Stimulated activated CD8-positive, alpha-beta memory T cell treated with anti-CD3 and anti-CD28 coated beads, Interleukin-4, amount 100 ng/mL, for 4 hours (primary cell): ENCODE measurements at places on chromosomes 1 and 21.

DNA sequence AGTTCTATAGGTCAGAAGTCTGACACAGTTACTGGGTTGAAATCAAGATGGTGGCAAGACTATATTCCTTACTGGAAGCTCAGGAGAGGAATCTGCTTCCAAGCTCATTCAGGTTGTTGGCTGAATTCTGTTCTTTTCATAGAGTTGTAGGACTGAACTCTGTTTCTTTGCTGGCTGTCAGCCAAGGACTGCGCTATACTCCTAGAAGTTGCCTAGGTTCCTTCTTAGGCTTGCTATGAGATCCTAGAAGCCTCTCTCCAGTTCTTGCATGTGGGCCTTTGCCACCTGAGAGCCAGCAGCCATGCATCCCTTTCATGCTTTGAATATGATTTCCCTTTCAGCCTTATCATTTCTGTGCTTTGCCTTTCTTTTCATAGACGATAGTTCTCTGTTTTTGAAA lies 176.4 kb downstream of the RPS6KC1 start:
- no peak for DNase-seq

- no peak for DNase-seq
Observed at GRCh38 chr1:231923491-231924041, 297.0 kb downstream of the DISC1 start.

GRCh38 chr1:65949933-65950332 lies 157.2 kb downstream of the PDE4B start:
- DNase-seq: no peak

- DNase-seq: no peak
Observed at GRCh38 chr1:37425221-37425620, 49.2 kb upstream of the ZC3H12A start.

DNA sequence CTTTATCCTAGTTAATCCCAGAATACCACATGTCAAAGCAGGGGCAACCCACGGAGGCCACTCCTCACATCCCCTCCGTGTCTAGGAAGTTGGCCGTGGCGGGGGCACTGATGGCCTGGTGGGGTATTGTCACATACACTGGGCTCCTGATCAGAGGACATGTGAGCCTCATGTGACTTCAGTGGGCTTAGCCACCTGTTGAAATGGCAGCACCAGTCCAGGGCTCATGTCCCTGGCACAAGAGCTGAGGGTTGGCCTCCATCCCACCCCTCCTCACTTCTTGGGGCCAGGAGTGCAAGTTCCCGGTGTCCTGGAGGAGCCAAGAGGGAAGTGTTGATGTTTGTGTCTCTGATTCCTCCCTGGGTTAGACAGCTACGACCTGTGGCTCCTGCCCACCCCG lies 313.4 kb downstream of the CAMTA1 start:
- DNase-seq: no peak

DNA sequence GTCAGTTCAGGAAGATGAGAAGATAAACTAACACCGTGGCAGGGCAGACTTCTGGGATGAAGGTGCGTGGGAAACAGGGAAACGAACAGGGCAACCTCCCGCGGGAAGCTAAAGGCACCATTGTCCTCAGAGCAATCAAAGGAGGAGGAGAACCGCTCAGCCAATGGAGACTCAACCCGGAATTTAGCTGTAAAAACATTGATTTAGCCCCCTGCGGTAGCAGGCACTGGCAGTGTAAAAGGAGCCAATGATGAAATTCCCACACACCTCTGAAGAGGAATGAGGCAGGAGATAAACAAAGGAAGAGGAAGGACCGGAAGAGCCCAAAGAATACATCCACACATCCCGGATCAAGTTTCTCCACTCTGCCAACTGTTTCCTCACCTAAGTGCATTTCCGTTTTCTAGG lies 19.5 kb downstream of the HLCS start:
- DNase-seq: no peak

DNA sequence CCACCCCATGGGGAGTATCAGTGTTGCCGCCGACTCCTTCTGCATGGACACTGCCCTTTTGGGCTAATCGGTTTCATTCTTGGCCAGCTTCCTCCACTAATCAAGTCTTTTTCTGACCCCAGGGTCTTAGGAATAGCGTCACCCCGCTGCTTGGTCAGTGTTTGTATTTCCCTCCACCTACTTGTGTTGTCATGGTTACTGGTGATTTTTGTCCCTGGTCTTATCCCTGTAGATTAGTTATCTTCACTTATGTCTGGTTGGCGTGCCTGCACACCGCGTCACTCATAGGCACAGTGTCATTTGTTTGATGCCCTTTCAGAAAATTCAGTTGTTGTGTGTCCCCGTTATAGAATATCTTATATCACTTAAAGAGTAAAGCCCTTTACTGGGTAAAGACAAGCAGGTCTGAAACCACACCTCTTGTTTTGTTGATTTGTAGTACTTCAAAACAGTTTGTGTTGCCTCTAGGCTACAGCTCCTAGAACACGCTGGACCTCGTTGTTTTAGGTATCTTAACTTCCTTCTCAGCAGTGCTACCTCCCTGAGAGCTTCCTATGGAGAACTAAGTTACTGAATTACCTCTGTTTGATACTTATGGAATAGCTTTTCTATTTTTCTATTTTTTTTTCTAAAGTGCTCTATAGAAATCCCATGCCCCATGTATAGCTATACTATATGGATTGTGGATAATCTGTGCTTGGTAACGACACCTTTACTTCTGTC lies 868 bp downstream of the PPP1R12B start:
- DNase-seq: no peak

GRCh38 chr1:169338617-169339016 lies 29.0 kb downstream of the NME7 start:
- no peak for DNase-seq

GRCh38 chr21:33265664-33266049 lies 510 bp upstream of the IL10RB start:
- no peak for DNase-seq

GRCh38 chr1:189929501-189930099 lies 548.1 kb downstream of the BRINP3 start:
- no peak for DNase-seq

- no peak for DNase-seq
Observed at GRCh38 chr21:26098772-26099397, 71.7 kb downstream of the APP start.

DNA sequence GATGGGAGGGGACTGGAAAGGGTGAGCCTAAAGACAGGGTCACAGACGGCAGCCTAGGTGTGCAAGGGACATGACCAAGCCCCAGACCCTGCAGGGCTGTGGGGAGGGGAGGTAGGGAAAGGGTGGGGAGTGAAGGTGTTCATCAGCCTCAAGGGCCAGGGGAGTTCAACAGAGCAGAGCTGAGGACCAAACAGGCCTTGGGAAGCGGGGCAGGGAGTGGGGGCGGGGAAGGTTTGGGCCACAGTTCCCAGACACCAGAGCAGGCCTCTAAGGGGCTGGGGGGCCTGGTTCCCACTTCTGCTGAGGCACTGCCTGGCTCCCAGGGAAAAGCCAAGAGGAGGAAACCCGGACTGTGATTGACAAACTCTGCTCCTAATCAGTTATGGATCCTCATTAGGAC lies 456.3 kb downstream of the MATN1 start:
- DNase-seq: no peak

DNA sequence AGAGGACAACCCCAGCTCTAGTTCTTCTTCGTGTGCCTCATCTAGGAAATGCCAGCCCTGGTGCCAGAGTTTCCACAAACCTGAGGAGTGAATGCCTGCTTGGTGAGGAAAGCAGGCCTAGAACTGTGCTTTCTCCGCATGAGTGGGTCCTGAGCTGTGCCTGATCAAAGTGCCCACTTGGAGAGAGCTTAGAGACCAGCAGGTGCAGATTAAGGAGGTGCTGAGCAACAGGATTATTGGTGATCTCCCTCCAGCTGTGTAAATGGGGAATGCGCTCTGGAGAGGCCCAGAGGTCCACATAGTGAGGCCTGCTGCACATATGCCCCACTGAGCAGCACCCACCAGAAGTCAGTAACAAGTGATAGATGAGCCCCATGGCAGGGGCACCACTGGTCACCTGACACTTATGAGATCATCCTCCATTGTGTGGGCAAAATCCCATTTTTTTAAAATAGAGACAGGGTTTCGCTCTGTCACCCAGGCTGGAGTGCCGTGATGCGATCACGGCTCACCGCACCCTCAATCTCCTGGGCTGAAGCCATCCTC lies 127.2 kb upstream of the ZC3H12A start:
- DNase-seq: no peak

DNA sequence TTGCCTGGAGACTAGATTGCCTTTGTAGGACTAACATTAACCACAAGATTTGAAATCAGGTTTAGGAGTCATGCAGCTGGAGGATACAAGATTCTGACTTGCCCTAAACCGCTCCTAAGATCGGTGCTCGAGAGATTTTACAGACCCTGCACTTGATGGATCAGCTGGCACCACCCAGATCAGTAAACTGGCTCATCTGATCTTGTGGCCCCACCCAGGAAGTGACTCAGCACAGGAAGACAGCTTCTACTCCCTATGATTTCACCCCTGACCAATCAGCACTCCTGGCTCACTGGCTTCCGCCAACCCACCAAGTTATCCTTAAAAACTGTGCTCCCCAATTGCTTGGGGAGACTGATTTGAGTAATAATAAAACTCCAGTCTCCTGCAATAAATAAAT lies 876 bp upstream of the CATSPERE start:
- DNase-seq: no peak

DNA sequence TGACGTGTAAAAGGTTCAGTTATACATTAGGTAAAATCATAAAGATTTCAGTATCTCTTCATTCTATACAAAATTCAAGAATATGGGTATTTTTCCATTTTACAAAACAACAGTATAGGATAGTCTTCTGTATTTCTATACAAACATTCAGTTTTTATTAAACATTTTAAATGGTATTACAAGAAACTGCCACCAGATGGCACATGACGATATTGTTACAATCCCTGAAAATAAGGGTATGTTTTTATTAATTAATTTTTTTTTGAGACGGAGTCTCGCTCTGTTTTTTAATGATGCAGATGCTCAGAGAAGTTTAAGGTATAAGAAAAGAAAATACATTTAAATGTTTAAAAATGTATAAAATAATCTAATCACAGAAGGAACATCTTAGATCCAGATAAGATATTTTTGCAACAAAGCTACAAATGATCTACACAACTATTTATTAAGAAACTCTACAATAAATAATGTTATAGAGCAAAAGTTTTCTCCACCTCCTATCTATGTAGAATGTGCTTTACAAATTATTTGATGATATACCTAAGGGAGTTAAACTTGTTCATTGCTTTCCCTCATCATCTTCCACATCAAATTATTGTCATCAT lies 23.5 kb upstream of the RSBN1 start:
- no peak for DNase-seq

- DNase-seq: no peak
Observed at GRCh38 chr1:6447818-6448748, 17.9 kb downstream of the TNFRSF25 start.

DNA sequence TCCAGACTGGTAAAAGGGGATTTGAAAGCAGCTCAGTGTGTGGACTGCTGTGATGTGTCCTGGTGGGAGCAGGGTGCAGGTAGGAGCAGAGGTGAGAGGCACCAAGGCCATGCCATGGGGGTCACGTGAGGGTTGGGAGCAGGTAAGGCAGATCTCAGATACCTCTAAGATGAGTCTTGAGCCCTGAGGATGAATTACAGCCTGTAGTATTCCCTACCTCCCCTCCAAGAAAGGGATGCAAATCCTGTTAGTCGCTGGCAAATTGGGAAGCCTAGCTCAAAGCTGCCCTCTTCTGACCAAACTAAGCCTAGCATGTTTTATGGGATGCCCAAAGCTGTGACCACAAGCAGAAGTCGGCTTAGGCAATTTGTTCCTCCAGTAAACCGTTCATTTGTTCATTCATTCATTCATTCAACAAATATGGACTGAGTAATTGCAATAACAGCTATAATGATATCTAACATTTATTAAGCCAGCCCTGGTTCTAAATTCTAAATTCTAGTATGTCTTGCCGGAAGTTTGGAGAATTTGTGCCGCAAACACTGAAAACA lies 3.9 kb upstream of the NUAK2 start:
- peak; percentile 23 for DNase-seq

- DNase-seq: peak; percentile 34
Observed at GRCh38 chr1:165827268-165828102, at the start of gene UCK2. Gene UCK2 (plus strand): TSS chr1:165827614. CDS start chr1:165827834, 220 bp downstream.

DNA sequence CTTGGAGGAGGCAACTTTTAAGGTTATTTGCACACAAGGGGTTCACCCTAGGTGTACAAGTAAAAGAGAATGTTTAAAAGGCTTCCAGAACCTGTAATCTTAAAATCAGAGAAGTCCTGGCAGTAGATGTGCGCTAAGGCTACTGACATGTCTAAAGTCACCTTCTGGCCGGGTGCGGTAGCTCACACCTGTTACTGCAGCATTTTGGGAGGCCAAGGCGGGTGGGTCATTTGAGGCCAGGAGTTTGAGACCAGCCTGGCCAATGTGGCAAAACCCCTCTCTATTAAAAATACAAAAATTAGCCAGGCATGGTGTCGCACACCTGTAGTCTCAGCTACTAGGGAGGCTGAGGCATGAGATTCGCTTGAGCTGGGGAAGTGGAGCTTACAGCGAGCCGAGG lies 20.3 kb upstream of the DEGS1 start:
- no peak for DNase-seq

DNA sequence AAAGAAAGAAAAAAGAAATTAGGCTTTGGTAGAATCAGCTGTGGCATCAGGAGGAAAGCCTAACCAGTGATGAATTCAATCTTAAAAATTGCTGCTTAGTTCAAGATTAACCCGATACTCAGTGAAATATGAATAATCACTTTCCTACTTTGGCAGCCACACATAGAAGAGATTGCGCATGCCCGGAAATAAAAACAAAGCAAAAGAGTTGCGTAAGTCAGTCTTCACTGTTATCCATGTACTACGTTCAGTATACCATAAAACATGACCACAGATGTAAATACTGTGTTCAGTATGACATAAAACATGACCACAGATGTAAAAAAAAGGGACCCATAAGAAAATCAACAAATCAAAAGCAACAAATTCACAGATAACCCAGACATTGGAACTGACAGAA lies 19.2 kb downstream of the CD1D start:
- no peak for DNase-seq

DNA sequence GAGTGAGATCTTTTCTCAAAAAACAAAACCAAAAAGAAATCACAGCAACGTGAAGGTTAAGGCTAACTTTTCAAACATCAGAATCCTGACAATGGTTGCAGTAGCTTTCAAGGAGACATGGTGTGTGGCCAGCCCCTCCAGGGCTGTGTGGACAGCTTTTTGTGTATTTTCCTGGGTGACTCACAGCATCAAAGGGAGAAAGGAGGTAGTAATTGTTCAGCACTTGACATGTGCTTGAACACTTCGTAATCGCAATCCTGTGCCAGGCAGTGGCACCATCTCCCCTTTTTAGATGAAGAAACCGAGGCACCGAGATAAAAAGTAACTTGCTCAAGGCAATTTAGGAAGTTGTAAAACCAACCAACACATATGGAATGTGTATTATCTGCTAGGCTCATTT lies 10.3 kb downstream of the NBL1 start:
- no peak for DNase-seq

GRCh38 chr1:109158433-109158832 lies 44.5 kb downstream of the ELAPOR1 start:
- no peak for DNase-seq
